Activated CD4-positive, alpha-beta T cell treated with anti-CD3 and anti-CD28 coated beads for 36 hours (primary cell): ENCODE measurements at places on chromosomes 6 and 20. TPM values are rescaled to one million over a fixed set of nuclear protein-coding genes. Genes with fewer than 3 reads are reported as not detected.

The OCSTAMP gene
- total RNA-seq, result 0.19 TPM

The ANKRD66 gene
- total RNA-seq, result not detected

- no peak for DNase-seq
- peak overlapping the region; percentile 95 for H3K4me3 ChIP-seq
- H3K4me1 ChIP-seq, result peaks cover 46% of the 10 kb centered on the region
Observed at GRCh38 chr20:63895202-63895951, 451 bp downstream of the DNAJC5 start.

GRCh38 chr6:34536251-34536958 is 19.7 kb downstream of the SPDEF start:
- no peak for DNase-seq
- no peaks in the 10 kb centered on the region for H3K4me1 ChIP-seq
- no peak overlapping the region for H3K4me3 ChIP-seq
- H3K27ac ChIP-seq, result no peak overlapping the region
- H3K36me3 ChIP-seq, result no peaks in the 10 kb centered on the region
- no peaks in the 10 kb centered on the region for H3K27me3 ChIP-seq

The RNF182 gene
- total RNA-seq, result not detected

DNA sequence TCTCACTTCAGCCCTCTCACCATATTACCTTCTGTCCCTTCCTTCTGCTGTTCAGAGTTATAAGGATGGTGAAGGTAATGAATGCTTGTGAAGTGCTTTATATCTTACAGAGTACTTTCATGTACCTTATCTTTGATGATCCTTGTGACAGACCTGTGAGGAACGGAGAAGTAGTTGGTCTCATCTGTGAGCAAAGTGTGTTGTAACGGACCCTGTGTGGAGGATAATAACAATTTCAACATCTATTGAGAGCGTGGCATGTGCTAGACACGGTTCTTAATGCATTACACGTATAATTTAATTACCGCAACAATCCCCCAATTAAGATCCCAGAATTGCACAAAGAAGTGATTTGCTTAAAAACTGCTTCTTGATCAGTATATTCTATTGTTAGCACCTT is 124.6 kb downstream of the ANKS1A start:
- H3K4me3 ChIP-seq, result no peak overlapping the region
- no peak overlapping the region for H3K27ac ChIP-seq
- peaks cover 11% of the 10 kb centered on the region for H3K36me3 ChIP-seq
- no peaks in the 10 kb centered on the region for H3K27me3 ChIP-seq
- DNase-seq, result no peak
- H3K4me1 ChIP-seq, result peaks cover 10% of the 10 kb centered on the region

The GTSF1L gene
- total RNA-seq, result 0.23 TPM

GRCh38 chr20:46797206-46797605 is 87.8 kb downstream of the SLC2A10 start:
- no peaks in the 10 kb centered on the region for H3K36me3 ChIP-seq
- peaks cover 13% of the 10 kb centered on the region for H3K27me3 ChIP-seq
- H3K4me3 ChIP-seq, result no peak overlapping the region
- H3K27ac ChIP-seq, result no peak overlapping the region
- H3K4me1 ChIP-seq, result no peaks in the 10 kb centered on the region

GRCh38 chr20:34525709-34526416 is 9.6 kb downstream of the DYNLRB1 start:
- H3K36me3 ChIP-seq, result peaks cover 27% of the 10 kb centered on the region
- no peak for DNase-seq
- no peak overlapping the region for H3K4me3 ChIP-seq
- H3K27me3 ChIP-seq, result no peaks in the 10 kb centered on the region
- peaks cover 28% of the 10 kb centered on the region for H3K4me1 ChIP-seq

DNA sequence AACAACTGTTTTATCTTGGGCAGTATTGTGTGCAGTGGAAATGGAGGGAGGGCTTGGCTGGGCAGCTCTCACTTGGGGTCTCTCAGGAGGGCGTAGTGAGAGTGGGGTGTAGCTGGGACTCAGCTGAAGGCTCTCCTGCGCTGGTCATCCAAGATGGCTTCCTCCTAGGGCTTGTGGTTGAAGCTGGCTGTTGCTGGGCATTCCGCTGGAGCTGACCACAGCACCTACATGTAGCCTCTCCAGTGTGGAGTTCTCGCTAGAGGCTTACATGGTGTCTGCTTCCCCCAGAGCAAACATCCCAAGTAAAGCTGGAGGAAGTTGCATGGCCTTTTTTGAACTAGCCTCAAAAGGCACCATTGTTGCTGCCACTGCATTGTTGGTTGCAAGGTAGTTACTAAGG is 344.1 kb upstream of the MARCKS start:
- DNase-seq, result no peak
- no peak overlapping the region for H3K27ac ChIP-seq
- H3K36me3 ChIP-seq, result no peaks in the 10 kb centered on the region
- H3K27me3 ChIP-seq, result peaks cover 2% of the 10 kb centered on the region
- no peaks in the 10 kb centered on the region for H3K4me1 ChIP-seq

The ASIP gene
- not detected for total RNA-seq

The TNXB gene
- total RNA-seq, result 3.5 TPM

DNA sequence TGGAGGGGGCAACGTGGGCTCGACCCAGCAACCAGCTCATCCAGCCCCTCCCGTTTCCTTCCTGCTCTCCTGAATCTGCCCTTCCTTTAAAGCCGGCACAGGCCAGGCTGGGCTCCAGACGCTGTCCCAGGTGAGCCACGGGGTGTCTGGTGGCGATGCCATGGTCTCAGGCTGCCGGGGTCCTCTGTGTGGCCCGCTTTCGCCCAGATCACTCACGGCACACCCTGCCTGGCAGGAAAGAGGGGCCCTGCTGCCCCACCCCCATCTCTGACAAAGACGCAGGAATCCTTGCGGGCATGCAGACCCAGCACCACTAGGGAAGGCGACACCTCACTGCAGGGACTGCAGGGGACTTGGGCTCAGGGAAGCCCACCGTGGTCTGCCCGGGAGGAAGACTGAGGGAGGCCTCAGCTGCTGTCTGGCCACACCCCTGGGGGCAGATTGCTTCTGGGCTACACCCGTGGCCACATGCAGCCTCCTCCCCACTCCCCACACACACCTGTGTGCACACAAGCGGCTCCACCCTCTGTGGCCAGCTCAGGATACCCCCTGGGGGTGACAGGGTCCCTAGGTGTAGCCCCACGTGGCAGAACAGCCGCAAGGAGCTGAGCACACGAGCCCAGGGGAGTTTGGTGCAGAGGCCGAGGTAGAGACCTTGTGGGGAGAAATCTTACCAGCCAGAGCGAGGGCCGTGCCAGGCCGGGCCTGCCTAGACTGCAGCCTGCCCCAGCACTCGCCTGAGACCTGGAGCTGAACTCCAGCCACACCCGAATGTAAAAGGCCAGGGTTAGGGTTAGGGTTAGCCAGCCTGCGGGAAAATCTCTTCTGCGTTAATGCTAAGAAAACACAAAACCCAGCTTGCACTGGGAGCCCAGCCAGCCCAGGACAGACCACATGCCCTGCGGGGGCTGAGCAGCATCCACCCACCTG is 104.6 kb downstream of the DLL1 start:
- H3K4me1 ChIP-seq, result no peaks in the 10 kb centered on the region
- H3K36me3 ChIP-seq, result no peaks in the 10 kb centered on the region
- H3K4me3 ChIP-seq, result no peak overlapping the region
- H3K27me3 ChIP-seq, result no peaks in the 10 kb centered on the region
- H3K27ac ChIP-seq, result no peak overlapping the region

The LGSN gene
- total RNA-seq, result not detected

The PDE7B gene
- 0.73 TPM for total RNA-seq

The TMEM244 gene
- total RNA-seq, result not detected

- peaks cover 12% of the 10 kb centered on the region for H3K4me1 ChIP-seq
- H3K4me3 ChIP-seq, result no peak overlapping the region
- no peak overlapping the region for H3K27ac ChIP-seq
Observed at GRCh38 chr20:41245086-41245707, 72.3 kb downstream of the ZHX3 start.

DNA sequence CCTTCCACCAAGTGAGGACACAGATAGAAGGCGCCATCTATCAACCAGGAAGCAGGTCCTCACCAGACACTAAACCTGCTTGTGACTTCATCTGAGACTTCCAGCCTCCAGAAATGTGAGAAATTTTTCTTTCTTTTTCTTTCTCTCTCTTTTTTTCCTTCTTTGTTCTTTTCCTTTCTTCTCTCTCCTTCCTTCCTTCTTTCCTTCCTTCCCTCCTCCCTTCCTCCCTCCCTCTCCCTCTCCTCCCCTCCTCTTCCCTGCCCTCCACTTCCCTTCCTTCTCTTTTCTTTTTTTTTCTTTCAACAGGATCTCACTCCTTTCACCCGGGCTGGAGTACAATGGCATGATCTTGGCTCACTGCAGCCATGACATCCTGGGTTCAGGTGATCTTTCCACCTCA is 37.4 kb upstream of the MCUR1 start:
- no peaks in the 10 kb centered on the region for H3K36me3 ChIP-seq
- H3K4me1 ChIP-seq, result peaks cover 2% of the 10 kb centered on the region
- peaks cover 10% of the 10 kb centered on the region for H3K27me3 ChIP-seq
- H3K27ac ChIP-seq, result no peak overlapping the region

The PRL gene
- not detected for total RNA-seq

GRCh38 chr6:138973466-138974153 is 14.4 kb downstream of the REPS1 start:
- no peaks in the 10 kb centered on the region for H3K27me3 ChIP-seq
- H3K27ac ChIP-seq, result no peak overlapping the region
- peaks cover 7% of the 10 kb centered on the region for H3K36me3 ChIP-seq
- peaks cover 71% of the 10 kb centered on the region for H3K4me1 ChIP-seq
- DNase-seq, result no peak

GRCh38 chr6:25447570-25447929 is 168.4 kb downstream of the CARMIL1 start:
- H3K4me3 ChIP-seq, result no peak overlapping the region
- peaks cover 16% of the 10 kb centered on the region for H3K4me1 ChIP-seq
- H3K27me3 ChIP-seq, result no peaks in the 10 kb centered on the region
- H3K27ac ChIP-seq, result no peak overlapping the region

GRCh38 chr6:137316626-137317025 is 97.4 kb upstream of the IFNGR1 start:
- no peaks in the 10 kb centered on the region for H3K36me3 ChIP-seq
- H3K4me1 ChIP-seq, result no peaks in the 10 kb centered on the region
- no peak overlapping the region for H3K4me3 ChIP-seq
- peaks cover 12% of the 10 kb centered on the region for H3K27me3 ChIP-seq
- H3K27ac ChIP-seq, result no peak overlapping the region
- DNase-seq, result no peak

- H3K27me3 ChIP-seq, result no peaks in the 10 kb centered on the region
- H3K4me1 ChIP-seq, result peaks cover 10% of the 10 kb centered on the region
- no peak for DNase-seq
- no peak overlapping the region for H3K27ac ChIP-seq
- H3K4me3 ChIP-seq, result no peak overlapping the region
Observed at GRCh38 chr20:64116541-64117431, 9.4 kb upstream of the NPBWR2 start.

GRCh38 chr20:38094373-38094891 is 60.9 kb downstream of the RPRD1B start:
- peak; percentile 49 for DNase-seq
- no peak overlapping the region for H3K27ac ChIP-seq
- peaks cover 25% of the 10 kb centered on the region for H3K4me1 ChIP-seq
- H3K4me3 ChIP-seq, result no peak overlapping the region

- H3K27ac ChIP-seq, result no peak overlapping the region
- no peak overlapping the region for H3K4me3 ChIP-seq
- no peaks in the 10 kb centered on the region for H3K27me3 ChIP-seq
- H3K36me3 ChIP-seq, result peaks cover 27% of the 10 kb centered on the region
Observed at GRCh38 chr20:48808382-48809034, 19.3 kb downstream of the PREX1 start.

GRCh38 chr6:122567034-122567433 is 43.2 kb upstream of the PKIB start:
- H3K36me3 ChIP-seq, result no peaks in the 10 kb centered on the region
- peaks cover 2% of the 10 kb centered on the region for H3K27me3 ChIP-seq
- DNase-seq, result no peak
- no peak overlapping the region for H3K4me3 ChIP-seq
- no peak overlapping the region for H3K27ac ChIP-seq

DNA sequence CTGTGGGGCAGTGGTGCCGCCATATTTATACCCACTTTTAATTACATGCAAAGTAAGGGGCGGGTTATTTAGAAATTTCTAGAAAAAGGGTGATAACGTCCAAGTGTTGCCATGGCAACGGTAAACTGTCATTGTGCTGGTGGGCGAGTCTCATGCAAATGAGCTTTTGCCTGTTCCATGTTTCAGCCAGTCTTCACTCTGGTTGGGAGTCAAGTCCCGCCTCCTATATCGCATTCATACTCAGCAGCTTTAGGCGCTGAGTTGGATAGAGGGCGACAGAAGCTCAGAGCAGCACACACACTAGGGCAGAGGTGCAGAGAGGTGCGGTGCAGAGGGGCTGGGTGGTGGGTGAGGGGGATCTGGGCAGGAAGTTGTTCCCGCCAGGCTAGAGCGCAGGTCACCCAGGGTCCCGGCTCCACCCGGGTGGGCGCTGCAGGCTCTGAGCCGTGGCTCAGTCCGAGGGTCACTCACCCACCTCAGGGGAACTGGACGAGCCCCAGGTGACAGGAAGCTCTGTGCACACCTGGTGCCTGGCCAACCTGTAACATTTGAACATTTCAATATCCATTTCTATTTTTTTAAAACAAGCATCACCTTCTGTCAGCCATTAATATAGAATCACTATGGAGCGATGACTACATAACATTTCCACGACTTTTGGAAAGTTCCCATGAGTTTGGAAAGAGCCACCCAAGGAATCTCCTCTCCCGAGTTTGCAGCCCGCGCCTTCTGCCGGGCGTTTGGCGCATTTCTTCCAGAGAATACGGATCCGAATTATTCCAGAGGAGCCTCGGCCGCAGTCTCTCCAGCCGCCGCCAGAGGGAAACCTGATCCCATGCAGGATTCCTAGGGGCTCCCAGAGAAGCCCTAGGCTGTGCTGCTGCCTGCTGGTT is 89.1 kb upstream of the PHACTR3 start:
- peaks cover 43% of the 10 kb centered on the region for H3K27me3 ChIP-seq
- DNase-seq, result peak; percentile 28
- H3K36me3 ChIP-seq, result no peaks in the 10 kb centered on the region
- no peaks in the 10 kb centered on the region for H3K4me1 ChIP-seq
- no peak overlapping the region for H3K27ac ChIP-seq

DNA sequence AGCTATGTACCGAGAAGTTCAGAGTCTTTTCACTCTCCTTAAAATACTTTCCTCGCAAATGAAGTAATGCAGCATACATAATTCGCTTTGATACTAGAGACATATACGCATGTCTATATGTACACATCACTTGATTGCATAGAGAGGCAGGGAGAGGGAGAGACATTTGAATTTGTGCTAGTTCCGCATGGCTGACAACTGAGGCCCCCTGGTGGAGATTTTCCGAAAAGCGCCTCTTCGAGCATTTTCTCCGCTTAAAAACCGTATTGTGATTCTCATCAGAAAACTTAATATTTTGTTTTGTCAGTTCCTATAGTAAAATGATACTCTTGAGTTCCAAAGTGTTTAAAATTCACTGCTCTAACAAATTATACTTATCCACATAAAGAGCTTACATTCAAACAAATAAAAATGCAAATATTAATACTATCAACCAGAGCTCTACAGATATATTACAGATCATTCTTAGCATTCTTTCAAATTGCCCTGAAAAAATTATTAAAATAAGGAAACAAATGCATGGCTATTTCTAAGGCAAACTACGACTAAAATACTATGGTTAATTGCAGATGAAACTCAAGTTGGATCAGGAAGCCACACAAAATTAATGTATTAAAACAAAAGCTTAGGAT is 637 bp downstream of the MYLK4 start:
- H3K4me1 ChIP-seq, result peaks cover 3% of the 10 kb centered on the region
- DNase-seq, result peak; percentile 83
- no peak overlapping the region for H3K27ac ChIP-seq
- no peak overlapping the region for H3K4me3 ChIP-seq
- peaks cover 8% of the 10 kb centered on the region for H3K27me3 ChIP-seq
- no peaks in the 10 kb centered on the region for H3K36me3 ChIP-seq

GRCh38 chr20:62413025-62413570 is 6.0 kb upstream of the CABLES2 start:
- no peak for DNase-seq
- no peak overlapping the region for H3K4me3 ChIP-seq
- H3K27ac ChIP-seq, result no peak overlapping the region
- H3K36me3 ChIP-seq, result no peaks in the 10 kb centered on the region
- H3K27me3 ChIP-seq, result peaks cover 2% of the 10 kb centered on the region
